Astrocyte (in vitro differentiated cells and primary cell): ENCODE measurements at places on chromosomes 6 and 20. TPM values are rescaled to one million over a fixed set of nuclear protein-coding genes. Genes with fewer than 3 reads are reported as not detected.

DNA sequence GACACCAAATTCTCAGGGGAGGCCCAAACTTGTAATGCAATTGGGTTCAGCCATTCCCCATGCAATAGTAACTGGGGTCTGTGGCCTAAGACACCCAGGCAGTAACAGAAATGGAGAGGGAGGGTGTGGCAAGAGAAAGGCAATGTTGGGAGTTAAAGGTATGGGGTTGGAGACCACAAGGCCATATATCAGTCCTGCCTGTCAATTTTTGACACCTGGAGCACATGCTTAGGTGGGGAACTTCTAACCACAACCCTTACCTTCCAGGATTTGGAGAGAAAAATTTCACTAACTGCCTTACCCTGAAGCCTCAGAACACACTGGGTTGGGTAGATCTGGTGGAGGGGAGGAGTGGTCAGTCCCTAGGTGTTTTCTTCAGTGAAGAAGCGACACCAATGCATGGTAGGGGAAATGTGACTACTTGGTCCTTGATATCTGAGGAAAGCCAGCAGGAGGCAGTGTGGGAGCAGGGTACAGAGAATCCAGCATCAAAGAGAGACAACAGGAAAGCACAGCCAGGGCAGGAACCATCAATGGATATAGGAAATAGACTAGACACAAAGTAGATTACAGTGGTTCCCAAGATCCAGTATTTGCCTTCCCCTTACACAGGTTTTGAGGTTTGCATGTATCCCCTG, 6.8 kb upstream of the USP49 start:
- H3K27ac ChIP-seq = no peak overlapping the region
- DNase-seq = no peak
- H3K4me3 ChIP-seq = no peak overlapping the region
- H3K4me1 ChIP-seq = no peaks in the 10 kb centered on the region
- peaks cover 8% of the 10 kb centered on the region for H3K36me3 ChIP-seq
- no peaks in the 10 kb centered on the region for H3K27me3 ChIP-seq

DNA sequence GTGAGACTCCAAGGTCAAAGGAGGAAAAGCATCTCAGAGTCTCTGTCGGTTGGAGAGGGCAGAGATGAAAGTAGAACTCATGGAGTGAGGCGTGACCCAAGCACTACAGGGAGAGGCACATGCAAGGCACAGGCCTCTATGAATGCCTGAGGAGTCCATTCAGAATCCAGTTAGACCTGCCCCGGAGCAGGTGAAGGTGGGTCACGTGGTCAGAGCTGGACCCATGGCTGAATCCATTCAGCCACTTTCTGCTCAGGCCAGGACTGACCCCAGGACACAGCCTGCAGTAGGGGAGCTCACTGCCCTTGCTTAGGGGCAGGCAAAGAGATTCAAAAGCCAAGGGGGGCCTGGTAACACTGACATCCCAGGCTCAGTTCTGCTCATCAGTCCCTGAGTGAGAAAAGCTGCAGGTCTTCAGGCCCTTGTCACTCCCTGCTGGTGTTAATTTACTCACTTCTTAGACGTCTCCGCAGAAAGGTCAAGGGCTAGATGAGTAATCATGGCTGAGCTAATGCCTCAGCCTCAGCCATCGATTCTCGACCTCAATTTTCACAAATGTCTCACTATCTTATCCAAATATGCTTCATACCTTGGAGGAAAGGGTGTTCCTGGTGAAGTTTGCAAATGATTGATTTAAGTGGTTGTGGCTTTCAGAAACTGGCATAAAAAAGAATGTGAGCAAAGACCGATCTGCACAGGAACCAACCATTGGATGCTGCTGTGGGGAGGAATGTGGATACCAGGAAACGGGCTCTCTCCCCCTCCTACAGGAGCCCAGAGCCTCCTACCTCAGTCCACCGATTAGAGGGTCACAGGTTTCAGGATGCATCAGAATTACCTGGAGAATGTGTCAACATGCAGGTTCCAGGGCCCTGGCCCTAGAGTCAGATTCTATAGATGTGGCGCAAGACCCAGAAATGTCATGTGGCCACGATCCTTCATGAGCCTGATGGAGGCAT, 584.4 kb downstream of the PTPRT start:
- no peaks in the 10 kb centered on the region for H3K27me3 ChIP-seq
- no peaks in the 10 kb centered on the region for H3K36me3 ChIP-seq
- no peak overlapping the region for H3K27ac ChIP-seq
- DNase-seq = no peak
- H3K4me3 ChIP-seq = no peak overlapping the region
- no peaks in the 10 kb centered on the region for H3K4me1 ChIP-seq

- no peak overlapping the region for H3K27ac ChIP-seq
- H3K4me3 ChIP-seq = no peak overlapping the region
- no peak for DNase-seq
- no peaks in the 10 kb centered on the region for H3K36me3 ChIP-seq
- no peaks in the 10 kb centered on the region for H3K27me3 ChIP-seq
These were observed 228.5 kb downstream of the PHF3 start for GRCh38 chr6:63864061-63864460.

DNA sequence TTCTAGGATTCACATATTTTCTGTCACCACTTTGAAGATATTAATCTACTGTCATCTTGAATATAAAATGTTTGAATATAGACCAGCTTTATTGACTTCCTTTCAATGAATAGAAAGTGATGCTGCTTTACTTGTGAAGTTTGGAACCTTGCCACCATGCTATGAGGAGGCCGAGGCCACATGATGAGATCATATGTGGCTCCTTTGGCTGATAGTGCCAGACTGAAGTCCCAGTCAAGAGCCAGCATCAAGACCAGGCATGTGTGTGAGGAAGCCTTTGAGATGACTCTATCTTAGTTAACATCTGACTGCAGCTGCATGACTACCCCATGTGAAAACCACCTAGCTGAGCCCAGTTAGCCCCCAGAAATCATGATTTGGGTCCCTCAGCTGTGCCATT, 169.5 kb downstream of the OTOR start:
- no peak overlapping the region for H3K27ac ChIP-seq
- H3K27me3 ChIP-seq = no peaks in the 10 kb centered on the region
- peak; percentile 4 for DNase-seq
- H3K4me3 ChIP-seq = no peak overlapping the region
- H3K4me1 ChIP-seq = peaks cover 3% of the 10 kb centered on the region

DNA sequence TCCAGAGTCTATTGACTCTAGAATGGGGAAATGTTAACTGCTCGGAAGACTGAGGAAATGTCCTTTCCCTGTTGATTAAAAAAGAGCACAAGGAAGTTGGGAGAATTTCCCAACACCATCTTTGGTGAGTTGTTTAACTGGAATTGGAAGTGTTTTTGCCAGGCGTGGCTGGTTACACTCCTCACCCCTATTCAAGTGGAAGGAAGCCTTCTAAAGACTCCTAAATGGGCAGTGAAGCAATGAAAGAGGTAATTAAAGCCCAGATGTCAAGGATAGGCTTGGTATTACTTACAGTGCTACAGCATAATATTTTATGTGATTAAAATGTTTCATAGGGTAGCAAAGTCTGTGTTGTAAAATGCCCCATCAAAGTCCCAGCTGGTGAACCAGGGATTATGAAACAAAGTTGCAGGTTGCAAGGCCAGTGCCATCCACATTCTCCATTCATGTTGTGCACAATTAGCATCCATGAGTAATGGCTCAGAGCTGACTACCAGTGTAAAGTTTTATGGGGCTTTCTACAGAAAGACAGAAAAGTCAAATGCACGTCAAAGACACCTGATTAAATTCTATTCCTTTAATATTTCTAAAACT, 52.6 kb downstream of the BTBD3 start:
- DNase-seq = no peak
- no peaks in the 10 kb centered on the region for H3K36me3 ChIP-seq
- no peaks in the 10 kb centered on the region for H3K27me3 ChIP-seq
- H3K27ac ChIP-seq = no peak overlapping the region
- H3K4me3 ChIP-seq = no peak overlapping the region

DNA sequence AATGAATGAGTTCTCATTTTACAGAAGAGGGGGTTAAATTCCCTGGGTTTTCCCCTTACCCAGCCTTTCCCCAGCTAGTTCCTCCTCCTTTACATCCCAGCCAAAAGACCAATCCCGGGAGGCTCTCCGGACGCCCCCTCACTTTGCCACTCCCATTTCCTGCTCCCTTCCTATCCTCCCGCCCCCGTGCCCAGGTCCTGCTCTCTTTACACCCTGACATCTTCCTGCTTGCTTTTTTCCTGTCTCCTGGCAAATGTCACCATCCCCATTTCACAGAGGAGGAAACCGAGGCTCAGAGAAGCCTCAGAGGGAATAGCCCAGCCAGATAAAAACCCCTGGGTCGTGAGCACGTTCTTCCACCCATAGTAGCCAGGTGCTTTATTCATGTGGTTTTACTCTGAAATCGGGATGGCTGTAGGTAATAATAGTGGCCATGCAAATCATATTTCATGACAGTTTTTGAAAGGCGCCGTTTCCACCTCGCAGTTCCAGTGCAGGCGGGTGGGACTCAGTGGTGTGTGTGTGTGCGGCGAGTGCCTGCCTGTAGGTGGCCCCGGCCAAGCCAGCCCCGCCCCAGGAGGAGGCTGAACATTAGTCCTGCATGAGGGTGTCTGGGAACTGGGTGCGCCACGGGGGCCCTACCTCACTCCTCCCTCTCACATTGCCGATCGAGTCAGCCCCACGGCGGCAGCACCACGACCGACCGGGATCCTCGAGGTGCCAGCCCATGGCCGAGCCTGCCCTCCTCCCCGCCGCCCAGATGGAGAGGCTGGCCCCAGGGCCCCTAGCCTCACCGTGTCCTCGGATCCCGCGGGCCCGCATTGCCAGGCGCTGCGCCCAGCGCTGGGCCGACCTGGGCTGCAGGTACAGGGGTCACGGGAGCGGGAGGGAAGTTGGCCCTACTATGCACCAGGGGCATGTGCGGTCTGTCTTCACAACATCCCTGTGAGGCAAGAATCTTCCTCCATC, at the start of gene ARHGAP40:
TSS of gene ARHGAP40 (plus strand) at position 594 of the 969 bp plus-strand sequence.
- H3K36me3 ChIP-seq = no peaks in the 10 kb centered on the region
- no peak within 1 kb of the TSS for H3K27ac ChIP-seq
- H3K27me3 ChIP-seq = peaks cover 16% of the 10 kb centered on the region
- peak; percentile 29 for DNase-seq
- no peak within 1 kb of the TSS for H3K4me3 ChIP-seq

- no peaks in the 10 kb centered on the region for H3K27me3 ChIP-seq
- H3K36me3 ChIP-seq = no peaks in the 10 kb centered on the region
- DNase-seq = no peak
- no peak overlapping the region for H3K27ac ChIP-seq
- H3K4me3 ChIP-seq = no peak overlapping the region
These were observed 1235.4 kb upstream of the GJE1 start for GRCh38 chr6:140897349-140897748.

DNA sequence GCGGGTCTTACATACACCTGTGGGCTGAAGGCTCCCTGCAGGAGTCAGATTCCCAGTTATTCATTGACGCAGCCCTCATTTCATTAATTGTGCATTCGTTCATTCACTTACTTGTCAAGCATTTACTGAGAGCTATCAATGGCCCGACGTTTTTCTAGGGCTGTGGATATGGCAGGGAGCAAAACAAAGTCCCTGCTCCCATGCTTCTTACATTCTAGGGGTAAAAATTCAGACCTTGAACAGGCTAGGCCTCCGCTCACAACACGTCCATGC, 369 bp upstream of the NSFL1C start:
- no peak overlapping the region for H3K4me3 ChIP-seq
- no peaks in the 10 kb centered on the region for H3K27me3 ChIP-seq
- H3K36me3 ChIP-seq = peaks cover 11% of the 10 kb centered on the region
- H3K27ac ChIP-seq = no peak overlapping the region

DNA sequence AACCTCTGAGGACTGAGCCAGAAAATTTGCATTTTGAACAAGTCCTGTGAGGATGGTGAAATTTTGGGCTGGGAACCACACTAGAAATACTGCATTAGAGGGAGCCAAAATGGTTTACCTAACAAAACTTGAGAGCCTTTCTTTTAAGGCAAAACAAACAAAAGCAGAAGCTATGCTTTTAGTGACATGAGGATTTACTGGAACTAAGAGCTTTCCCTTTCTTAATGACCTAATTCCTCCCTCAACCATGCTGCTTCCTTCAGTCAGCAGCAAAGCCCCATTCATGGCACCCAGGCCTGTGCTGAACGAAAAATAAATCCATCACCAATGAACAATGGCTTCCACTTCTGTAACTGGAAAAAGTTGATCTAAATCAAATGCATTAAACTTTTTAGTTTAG, 974.3 kb downstream of the HACE1 start:
- DNase-seq = no peak
- no peaks in the 10 kb centered on the region for H3K4me1 ChIP-seq
- H3K27ac ChIP-seq = no peak overlapping the region
- no peak overlapping the region for H3K4me3 ChIP-seq
- no peaks in the 10 kb centered on the region for H3K36me3 ChIP-seq
- H3K27me3 ChIP-seq = no peaks in the 10 kb centered on the region

DNA sequence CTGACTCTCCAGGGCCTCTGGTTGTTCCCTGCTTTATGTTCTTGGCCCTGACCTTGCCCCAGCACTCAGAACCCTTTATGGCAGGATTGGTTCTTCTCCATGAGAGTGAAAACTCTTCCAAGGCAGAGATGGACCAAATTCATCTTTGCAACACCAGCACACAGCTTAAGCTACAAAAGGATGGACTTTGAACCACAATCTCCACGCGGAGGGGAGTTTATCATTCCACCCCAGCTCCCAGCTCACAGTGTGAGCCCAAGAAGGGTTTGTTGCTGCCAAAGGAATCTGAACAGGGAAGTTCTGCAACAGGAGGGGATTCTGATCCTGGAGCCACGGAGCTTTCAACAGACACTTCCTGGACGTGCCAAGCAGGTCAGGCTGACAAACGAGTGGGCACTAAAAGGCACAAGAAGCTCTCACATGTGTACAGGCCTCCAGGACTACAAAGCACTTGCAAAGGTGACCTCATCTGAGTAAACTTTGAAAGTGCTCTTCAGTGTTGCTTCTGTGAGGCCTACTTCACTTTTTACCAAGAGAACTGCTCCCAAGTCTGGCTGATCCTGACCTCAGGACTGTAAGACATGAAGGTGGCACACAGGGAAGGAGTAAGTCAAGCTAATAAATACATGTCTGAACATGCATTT, 8.9 kb downstream of the FITM2 start:
- no peaks in the 10 kb centered on the region for H3K27me3 ChIP-seq
- no peak overlapping the region for H3K4me3 ChIP-seq
- no peak for DNase-seq

GRCh38 chr6:166849749-166850183, 106.6 kb downstream of the RNASET2 start:
- DNase-seq = no peak
- H3K27me3 ChIP-seq = no peaks in the 10 kb centered on the region
- no peaks in the 10 kb centered on the region for H3K4me1 ChIP-seq
- no peak overlapping the region for H3K4me3 ChIP-seq
- no peak overlapping the region for H3K27ac ChIP-seq

Gene PRPH2
- not detected in 2 replicates for total RNA-seq

Gene ENPP5
- 1.4 and 1.8 TPM in 2 replicates for total RNA-seq

Gene PDE10A
- total RNA-seq = 5.4 and 7.4 TPM in 2 replicates

Gene HMGN3
- total RNA-seq = 58.5 and 71.5 TPM in 2 replicates

Gene CALHM4
- 0.20 TPM in 1 of 2 replicates, not detected in the other for total RNA-seq

Gene HEY2
- total RNA-seq = 1.0 and 2.4 TPM in 2 replicates
